ENCODE measurements at places on chromosomes 11 and 22. TPM values are rescaled to one million over a fixed set of nuclear protein-coding genes. Genes with fewer than 3 reads are reported as not detected.

DNA sequence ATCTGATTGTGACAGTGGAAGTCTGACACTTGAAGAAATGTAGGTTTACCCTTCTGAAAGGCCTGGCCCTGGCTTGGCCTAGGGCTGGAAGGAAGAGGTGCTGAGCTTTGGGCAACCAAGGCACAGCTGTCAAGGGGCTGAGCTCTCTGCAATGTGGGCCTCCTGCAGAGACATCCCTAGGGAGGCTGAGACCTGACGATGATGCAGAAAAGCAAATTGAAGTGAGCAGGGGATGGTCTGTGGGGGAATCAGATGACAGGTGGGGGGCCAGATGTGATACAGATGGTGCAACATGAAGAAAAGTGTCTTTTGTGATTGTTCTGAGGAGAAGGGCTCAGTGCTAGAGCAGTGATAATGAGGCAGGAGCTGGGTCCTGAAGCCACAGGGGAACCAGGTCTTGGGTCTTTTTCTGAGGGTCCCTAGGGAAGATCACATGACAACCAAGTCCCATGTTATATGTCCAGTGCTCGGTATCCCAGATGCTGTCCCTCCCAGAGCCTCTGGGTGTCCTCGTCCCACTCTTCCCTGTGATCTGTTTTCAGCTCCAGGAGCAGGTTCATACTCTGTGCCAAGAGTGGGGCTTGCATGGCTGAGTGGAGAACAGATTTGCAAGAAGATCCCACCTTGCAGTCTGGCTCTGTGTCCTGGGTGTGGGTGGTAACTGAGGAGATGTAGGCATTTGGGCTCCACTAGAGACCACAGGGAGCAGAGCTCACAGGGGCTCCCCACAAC is 79.9 kb upstream of the VPREB1 start:
- no peaks in the 10 kb centered on the region for H3K4me1 ChIP-seq
- no peak for DNase-seq
- H3K27ac ChIP-seq, result no peak overlapping the region
- peaks cover 84% of the 10 kb centered on the region for H3K27me3 ChIP-seq

The NXPE4 gene
- not detected for total RNA-seq

The PRR33 gene
- not detected for total RNA-seq

- no peak overlapping the region for H3K4me3 ChIP-seq
- H3K27me3 ChIP-seq, result no peaks in the 10 kb centered on the region
- DNase-seq, result no peak
These were observed 11.0 kb upstream of the AMBRA1 start for GRCh38 chr11:46604796-46605195.

DNA sequence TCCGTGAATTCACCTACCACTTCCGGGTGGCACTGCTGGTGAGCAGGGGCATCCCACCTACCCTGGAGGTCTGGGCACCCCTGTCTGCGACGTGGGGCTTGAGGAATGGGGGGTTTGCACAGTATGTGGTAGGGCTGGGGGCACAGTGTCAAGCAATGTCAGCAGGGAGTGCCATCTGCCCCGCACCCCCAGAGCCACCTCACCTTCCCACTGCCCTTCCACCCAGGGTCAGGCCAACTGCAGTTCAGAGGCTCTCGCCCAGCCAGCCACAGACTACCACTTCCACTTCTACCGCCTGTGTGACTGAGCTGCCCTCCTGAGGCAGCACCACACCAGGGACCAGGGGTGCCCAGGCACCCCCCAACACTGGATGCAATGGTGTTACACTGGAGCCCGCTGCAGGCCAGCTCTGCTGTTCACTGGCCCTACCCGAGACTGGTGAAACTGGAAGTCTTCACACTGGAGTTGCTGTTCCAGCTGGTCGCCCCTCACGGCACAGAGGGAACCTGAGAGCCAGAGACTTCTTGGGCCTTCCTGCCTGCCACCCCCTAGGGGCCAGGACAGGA is 6.5 kb downstream of the TMEM258 start:
- no peaks in the 10 kb centered on the region for H3K4me1 ChIP-seq
- no peak overlapping the region for H3K4me3 ChIP-seq
- no peaks in the 10 kb centered on the region for H3K27me3 ChIP-seq
- DNase-seq, result no peak

The MRGPRX4 gene
- total RNA-seq, result not detected
